ENCODE measurements at places on chromosomes 2 and 18. TPM values are rescaled to one million over a fixed set of nuclear protein-coding genes. Genes with fewer than 3 reads are reported as not detected.

Gene CREG2
- total RNA-seq, result 5.2 TPM

Gene SERPINB3
- total RNA-seq, result not detected

Gene SLC19A3
- total RNA-seq, result 1.0 TPM

GRCh38 chr2:1515986-1516797 lies 102.9 kb downstream of the TPO start:
- DNase-seq, result no peak

- DNase-seq, result no peak
Measured at GRCh38 chr2:234977228-234977679, 25.4 kb downstream of the SH3BP4 start.

GRCh38 chr2:217934321-217935131 lies 68.3 kb downstream of the TNS1 start:
- DNase-seq, result peak; percentile 50

Measured in Caki2 (cell line).